ENCODE measurements at places on chromosomes 12 and 14.

DNA sequence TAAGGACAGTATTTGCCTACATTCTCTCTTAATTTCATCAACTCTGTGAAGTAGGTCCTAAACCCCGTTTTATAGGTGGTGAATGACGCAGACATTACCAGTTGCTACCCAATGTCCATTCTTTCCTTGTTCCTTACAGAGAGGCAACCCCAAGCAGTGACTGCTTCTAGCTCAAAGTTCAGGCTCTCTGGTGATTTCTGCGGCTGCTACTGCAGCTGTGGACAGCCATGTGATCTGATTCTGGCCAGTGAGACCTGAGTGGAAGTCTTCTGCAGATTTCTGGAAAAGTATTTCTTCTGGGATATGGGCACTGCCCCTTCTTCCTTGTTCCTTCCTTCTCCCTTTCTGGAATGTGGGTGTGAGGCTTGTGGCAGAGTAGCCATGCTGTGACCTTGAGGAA lies 82.9 kb downstream of the ARF6 start:
- no peak for DNase-seq

DNA sequence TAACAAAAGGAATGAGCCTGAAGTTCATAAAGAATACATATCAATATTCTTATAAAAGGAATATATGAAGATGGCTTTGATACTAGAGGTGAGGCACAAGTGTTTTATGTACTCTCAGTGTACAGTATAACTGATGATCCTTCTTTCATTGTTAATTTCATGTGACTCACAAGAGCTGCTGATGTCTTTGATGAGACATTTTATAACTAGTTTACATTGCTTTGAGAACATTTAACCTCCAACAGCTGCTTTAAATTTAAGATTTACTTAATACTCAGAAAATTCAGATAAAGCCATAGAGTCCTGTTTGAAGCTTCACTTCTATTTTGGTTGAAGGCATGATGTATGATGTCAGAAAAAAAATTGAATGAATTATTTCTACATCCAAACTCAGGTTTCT lies 59.8 kb downstream of the WASHC4 start:
- DNase-seq: no peak

GRCh38 chr12:94745562-94745961 lies 95.2 kb upstream of the TMCC3 start:
- DNase-seq: no peak

DNA sequence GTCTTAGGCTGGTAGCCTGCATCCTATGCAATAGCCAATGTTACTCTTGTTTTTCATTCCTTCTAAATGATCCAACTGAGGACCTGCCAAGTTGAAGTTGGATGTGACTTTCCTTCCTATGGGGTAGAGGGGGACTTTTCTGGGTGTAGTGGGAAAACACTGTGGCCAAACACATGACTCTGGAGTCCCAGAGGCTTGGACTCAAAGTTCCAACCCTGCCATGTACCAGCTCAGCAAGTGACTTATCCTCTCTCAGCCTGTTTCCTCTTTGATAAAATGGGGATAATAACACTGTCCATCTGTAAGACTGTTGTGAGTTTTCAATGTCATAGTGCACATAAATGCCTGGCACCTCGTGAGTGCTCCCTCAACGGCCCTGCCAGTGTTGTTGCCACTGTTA lies 97.0 kb downstream of the ZFP36L1 start:
- no peak for DNase-seq

GRCh38 chr12:104055686-104056388 lies 5.8 kb upstream of the GLT8D2 start:
- peak; percentile 11 for DNase-seq

DNA sequence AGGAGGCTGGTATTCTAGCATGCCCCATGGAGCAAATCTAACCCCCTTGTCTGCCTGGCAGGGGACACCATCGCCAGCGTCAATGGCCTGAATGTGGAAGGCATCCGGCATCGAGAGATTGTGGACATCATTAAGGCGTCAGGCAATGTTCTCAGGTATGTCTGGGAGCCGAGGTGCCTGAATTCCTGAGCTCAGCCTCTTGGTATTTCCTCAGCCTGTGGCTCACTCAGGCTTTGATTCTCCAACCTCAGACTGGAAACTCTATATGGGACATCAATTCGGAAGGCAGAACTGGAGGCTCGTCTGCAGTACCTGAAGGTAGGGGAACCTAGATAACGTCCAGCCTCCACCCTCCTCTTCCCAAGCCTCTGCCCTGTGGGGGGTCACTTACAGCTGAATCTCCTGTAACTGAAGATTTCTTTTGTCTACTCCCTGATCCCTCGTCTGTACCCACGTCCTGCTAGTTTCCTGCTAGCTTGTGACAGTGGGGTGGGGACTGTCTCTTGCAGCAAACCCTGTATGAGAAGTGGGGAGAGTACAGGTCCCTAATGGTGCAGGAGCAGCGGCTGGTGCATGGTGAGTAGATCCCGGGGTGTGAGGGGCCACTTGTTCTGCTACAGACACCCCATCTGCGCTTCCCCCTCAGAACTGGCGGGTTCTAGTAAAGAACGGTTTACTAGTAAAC lies 7.0 kb downstream of the TAMALIN start:
- no peak for DNase-seq

DNA sequence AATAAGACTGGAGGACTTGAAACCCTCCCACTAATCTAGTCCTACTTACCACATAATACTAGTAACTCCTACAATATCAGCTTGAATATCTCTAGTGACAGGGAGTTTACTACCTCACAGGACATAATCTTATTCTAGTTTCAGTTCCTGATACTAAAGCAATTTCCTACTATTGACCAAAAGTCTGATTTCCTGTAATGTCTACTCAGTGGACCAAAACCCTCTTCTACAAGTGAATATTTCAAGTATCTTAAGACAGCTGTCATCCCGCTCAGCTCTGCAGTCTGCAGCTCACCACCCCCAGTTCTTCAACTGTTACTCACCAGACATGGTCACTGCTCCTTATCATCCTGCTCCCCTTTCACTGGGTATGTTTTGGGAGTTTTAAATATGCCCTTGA lies 70.8 kb upstream of the TMCC3 start:
- DNase-seq: no peak
